ENCODE measurements at places on chromosomes 13 and 19.
A peak's percentile ranks its signal among the peaks of the same experiment; 100 is the strongest.

DNA sequence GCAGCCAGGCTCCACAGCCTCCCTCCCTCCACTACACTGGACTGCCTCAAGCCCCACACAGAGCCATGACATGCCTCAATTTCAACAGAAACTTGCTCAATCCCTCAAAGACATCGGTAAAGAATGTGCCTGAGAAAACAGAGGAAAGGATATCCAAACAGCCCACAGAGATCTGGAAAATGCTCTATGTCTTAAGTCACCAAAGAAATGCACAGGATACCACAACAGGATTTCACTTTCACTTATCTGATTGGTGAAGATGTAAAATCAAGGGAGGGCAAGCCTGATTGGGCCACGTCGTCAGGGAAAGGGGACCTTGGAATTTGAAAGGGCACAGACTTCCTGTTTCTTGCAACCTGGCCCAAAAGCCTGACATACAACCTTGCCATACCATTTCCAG lies 14.2 kb downstream of the CACNA1A start:
- DNase-seq, result peak; percentile 13

DNA sequence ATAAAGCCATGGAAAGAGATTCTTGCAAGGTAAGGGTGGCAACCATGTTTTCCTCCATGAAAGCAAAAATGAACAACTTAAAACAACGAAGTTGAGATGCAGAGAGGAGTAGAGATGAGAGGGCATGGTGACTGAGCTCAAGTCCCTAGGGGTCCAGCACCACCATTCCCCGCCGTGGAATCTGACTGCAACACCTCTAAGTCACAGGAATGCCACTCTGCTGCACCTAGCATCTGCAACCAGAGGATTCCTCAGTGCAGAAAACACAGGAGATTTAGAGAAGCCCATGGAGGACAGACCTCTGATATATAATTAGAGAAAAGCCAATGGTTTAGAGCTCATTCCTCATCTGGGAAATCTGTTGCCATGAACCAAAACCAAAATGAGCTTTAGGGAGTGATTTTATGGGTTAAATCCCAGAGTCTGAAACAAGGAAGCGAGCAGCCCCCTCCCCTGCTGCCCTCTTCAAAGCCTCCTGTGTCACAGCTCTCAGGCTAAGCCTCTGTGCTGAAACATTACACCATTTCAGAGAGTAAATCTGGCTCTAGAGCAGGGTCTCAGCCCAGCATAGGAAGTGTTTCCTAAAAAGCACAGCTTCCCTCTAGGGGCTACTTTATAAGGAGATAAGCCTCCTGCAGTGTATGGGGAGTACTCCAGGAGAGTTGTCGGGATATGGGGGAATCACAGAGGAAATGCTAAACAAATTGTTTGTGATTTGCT lies 1043.6 kb downstream of the UQCRFS1 start:
- no peak for DNase-seq

DNA sequence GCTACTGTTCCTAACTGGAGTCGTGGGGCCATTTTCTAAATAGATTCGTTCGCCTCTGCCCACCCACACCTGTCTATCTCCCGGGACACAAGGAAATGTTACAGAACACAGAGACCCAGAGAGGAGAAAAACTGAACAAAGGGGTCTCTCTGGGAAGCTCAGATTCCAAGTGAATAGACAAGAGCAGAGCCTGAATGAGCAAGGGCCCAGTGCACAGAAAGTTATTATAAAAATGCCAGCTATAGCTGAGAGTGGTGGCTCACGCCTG lies 27.2 kb upstream of the FEM1A start:
- no peak for DNase-seq

DNA sequence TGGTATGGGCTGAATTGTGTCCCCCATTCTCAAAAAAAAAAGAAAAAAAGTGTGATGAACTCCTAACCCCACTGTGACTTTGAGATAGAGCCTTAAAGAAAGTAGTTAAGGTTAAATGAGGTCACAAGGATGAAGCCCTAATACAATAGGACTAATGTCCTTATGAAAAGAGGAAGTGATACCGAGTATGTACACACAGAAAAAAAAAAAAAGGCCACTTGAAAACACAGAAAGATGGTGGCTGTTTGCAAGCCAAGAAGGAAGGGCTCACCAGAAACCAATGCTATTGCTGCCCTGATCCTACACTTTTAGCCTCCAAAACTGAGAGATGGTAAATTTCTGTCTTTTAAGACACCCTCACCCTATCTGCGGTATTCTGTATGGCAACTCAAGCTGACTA lies 955.6 kb downstream of the PCDH17 start:
- DNase-seq, result no peak

DNA sequence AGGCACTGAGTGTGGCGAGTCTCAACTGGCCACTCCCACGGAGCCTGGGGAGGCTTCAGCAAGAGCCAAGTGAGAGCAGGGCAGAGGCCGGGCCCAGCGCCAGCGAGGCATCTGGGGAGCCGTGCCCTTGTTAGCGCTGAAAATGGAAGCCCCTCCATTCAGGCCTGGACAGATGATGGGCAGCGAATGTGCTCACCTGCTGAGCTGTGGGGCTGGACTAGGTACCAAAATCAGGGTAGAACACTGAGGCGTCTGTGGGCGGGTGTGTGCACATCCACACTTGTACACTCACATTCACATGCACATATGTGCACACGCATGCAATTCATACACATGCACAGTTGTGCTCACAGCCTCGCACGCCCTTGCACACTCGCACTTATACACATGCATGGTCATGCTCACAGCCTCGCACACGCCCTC lies 20.7 kb downstream of the NAXD start:
- no peak for DNase-seq

GRCh38 chr13:40706439-40706838 lies 40.0 kb upstream of the FOXO1 start:
- DNase-seq, result no peak

GRCh38 chr19:49153167-49153809 lies 1.9 kb downstream of the HRC start:
- no peak for DNase-seq

- DNase-seq, result no peak
Observed at GRCh38 chr19:43699506-43700394, 16.1 kb upstream of the IRGC start.

DNA sequence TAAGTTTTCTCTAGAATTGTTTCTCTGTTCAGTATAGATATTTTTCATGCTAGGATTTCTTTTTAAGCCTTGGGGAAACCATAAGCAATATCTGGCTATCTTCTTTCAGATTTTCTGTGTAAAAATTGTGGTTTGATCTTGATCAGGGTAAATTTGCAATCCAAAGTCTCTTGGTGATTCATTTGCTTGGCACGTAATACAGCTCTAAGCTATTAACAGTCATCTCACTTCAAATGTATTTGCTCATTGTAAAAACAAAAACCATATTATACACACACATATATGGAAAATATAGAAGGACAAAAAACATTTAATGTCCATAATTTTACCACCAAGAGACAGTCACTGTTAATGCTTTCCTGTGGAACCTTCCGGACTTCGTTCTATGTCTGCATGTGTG lies 191.0 kb downstream of the SHISA2 start:
- peak; percentile 55 for DNase-seq

- DNase-seq, result no peak
Observed at GRCh38 chr19:55044771-55045716, 7.0 kb upstream of the GP6 start.

DNA sequence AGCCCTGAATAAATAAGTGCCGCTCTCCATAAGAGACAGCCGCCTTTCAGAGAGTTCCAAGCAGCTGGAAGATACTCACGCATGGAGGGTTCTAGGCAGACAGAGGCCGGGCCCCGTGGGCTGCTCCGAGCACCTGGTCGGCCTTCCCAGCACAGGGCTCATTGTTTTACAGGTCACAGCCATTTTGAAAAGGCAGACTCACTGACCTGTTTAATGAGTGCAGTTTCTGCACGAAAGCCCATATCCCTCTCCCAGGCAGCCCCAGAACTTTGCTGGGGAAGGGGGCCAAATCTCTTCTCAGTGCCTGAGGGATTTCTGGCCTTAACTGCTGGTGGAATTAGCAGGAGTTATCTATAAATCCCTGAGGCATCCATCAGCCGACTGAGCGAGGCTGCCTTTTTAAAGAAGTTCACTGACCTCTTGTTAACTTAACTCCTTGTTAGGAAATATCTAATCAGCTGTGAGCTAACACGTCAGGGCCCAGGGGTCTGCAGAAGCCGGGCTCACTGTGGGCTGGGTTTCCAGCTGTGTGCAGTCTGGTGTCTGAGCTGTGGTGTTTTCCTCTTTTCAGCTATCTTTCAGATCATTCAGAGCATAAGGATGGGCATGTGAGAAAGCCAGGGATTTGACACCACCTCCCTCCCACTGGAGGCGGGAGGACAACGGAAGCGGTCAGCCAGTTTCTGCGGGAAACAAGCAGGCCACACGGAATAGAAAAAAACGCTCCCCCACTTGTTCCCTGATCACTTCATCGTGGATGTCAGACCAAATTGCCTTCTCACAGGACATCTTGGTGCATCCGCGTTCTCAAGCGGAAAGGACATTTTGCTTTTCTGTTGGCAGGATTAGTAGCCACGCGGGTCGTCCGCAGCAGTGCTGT lies 23.3 kb downstream of the SERP2 start:
- no peak for DNase-seq

DNA sequence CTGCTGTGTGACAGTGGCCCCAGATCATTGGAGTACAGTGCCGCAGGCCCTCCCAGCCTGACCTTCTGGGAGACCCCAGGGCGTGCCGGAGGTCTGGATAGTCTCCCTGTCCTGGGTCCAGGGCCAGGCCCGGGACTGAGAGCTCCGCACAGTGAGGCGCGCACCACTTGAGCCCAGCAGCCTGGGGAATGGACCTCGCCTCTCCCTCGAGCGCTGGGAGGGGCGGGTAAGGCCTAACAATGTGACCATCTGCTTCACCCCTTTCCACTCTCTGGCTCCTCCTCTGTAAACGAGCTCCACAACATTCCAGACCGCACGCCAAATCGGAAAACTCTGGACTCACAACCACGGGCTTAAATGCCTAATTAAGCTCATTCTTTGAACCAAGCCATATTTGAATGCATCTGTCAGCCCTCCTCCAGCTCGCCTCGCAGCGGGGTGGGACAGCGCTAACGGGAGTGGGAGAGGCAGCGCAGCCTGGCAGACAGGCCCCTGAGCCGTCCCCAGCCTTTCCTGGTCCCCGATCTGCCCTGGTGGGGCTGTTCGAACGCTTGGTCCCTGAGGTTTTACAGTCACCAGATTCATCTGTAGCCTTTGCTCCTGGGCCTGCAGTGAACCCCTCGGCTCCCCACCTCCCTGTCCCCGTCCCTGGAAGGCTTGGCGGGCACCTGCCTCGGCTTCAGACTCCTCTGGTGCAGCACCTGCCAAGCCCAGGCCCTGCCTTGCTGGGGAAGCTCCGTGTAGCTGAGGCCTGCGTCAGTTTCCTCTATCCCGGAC lies 120.7 kb upstream of the VSTM2B start:
- DNase-seq, result no peak

DNA sequence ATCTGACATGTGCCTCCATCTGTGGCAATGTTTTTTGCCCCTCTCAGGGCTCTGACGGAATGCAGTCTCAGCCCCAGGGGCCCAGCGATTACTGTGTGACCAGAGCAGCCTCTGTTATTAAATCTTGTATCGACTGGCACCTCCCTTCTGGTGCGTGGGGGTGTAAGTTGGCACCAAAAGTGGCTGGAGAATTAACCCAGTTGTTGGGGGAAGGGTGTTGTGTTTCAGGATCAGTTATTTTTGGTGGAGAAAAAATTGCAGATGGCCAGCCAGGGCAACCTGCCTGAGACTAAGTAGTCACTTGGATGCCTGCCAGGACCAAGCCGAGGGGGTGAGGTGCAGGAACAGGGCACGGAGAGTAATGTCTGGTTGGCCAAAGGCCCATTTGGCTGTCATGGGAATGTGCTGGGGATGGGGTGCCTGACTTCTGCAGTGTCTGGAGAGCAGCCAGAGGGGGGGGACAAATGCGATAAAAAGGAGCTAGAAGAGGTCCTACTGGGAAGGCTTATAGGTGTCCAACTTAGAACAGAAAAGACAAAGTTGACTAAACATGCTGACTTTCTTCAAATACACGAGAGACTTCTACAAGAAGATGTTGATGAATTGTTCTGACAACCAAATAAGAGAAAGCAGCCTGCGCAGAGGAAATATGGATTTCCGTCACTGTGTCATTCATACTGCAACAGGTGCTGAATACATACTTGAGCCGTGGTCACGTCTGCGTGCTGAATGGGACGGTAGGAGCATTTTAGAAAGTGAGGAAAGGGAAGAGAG lies 69.8 kb downstream of the SIAH3 start:
- DNase-seq, result no peak

DNA sequence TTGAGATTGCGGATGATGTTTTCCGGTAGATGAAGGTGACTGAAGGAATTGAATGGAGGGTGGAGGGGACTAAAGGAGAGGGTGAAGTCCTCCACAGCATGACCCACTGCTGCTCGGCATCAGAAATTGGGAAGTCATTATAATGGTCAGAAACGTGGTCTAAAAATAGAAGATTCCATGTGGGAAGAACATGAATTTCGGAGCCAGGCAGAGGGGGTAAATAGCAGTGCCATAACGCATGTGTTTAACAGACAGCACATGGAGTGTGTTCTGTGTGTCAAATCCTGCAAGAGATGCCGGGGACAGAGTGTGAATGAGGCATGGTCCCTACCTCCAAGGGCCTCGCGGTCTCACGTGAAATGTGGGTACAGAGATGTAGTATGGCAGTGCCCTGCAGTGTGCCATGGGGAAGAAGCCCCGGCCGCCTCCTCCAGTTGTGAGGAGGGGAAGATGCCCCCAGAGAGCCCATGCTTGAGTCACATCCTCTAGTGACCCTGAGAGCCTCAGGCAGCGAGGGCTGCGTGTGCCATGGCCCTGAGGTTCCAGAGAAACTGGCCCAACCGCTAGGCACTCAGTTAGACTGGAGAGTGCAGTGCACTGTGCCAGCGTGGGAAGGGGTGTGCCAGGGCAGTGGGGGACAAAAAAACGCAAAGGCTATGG lies 106.1 kb downstream of the COL4A2 start:
- no peak for DNase-seq

DNA sequence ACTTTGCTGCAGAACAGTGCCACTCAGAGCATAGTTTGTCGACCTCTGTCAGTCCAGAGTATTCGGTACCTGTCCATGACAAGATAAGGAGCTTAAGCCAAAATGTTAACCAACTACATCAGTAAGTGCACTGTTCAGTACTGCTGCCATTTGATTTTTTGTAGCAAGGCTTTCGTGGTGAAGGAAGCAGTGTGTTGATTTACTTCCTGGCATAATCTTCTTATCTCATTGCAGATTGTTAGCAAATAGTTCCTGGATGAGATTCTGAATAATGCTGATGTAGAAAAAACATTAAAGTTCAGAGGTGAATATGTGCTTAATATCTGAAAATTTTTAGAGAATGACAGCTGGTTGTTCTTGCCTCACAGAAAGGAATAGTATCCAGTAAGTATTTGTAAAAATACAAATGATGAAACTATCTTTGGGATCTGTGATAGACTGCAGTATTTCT lies 85.7 kb downstream of the LRRC63 start:
- no peak for DNase-seq

DNA sequence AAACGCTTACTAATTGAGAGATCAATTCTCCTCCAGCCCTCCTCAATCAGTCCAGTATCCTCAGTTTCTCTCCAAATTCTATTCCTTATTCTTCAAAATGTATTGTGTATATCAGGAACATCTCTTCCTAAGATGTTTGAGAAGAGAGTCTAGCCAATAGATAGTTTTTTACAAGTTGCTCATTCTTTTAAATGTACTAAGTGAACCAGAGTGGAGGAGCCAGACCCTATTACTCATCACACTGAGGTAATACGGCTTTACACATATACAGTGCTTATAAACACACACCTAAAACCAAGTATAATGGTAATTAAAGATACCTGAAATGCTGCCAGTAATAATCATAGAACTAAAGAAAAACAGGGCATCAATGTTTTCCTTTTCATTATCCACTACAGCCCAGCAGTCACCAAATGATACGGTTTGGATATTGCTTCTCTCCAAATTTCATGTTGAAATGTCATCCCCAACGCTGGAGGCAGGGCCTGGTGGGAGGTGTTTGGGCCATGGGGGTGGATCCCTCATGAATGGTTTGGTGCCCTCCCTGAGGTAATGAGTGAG lies 45.2 kb upstream of the HMGB1 start:
- DNase-seq, result no peak

Measured in A172 (cell line).